LHCN-M2 (cell line): ENCODE measurements at places on chromosomes 1 and 21. TPM values are rescaled to one million over a fixed set of nuclear protein-coding genes. Genes with fewer than 3 reads are reported as not detected.

GRCh38 chr1:11997081-11997850 is 17.0 kb downstream of the MFN2 start:
- no peak for DNase-seq

GRCh38 chr1:201505503-201505890 is 1.4 kb downstream of the CSRP1 start:
- DNase-seq = peak; percentile 63

C1orf210 gene
- not detected in 2 replicates for total RNA-seq

DNA sequence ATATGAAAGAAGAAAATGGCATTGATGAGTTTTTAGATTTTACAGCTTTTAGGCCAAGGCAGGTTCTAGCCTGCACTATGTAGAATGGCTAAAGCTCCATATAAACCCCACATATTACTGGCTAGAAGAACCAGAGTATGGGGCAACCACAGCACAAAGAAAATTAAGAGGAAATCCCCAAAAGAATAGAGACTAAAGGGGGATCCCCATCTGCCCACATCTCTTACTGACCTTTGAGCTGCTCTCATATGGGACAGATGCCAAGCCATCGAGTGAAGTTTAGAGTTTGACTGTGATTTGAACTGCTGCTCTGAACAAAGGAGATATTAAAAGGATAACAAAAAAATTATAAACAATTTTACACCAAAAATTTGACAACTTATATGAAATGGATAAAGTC is 102.2 kb upstream of the HAO2 start:
- no peak for DNase-seq

DNA sequence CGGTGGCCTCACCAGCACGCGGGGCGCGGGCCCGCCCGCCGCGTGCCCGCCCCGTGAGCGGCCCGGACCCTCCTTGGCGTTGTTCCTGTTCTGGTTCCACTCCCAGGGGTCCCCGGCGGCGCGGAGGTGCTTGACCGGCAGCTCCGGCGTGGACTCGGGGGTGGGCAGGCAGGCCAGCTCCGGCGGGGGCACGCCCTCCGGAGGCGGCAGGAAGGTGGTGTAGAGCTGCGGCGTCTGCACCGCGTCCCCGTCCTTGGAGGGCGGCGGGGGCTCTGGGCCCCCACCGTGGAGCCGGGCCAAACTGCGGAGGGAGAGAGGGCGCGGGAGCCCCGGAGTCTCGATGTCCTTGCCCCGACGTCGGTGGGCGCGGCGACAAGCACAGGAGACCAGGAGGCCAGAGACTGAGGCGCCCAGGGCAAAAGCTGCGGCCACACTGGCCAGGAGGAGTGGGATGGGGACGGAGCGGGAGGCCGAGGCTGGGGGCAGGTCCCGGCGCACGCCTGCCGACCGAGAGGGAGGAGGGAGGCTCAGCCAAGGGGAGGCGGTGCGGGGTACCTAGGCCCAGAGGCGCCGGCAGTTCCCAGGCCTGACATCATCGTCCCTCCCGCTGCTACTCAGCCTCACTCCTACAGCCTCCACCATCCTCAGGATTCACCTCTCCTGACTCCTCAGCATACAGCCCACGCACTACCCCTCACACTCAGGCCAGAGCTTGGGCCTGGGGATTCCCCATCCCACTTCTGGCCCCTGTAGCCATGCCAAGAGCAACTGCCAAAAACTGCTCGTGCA is 13.2 kb downstream of the SEMA6C start:
- DNase-seq = no peak

GRCh38 chr1:201877877-201878401 is 10.8 kb upstream of the SHISA4 start:
- DNase-seq = peak; percentile 56
